ENCODE measurements at places on chromosomes 5 and 9.

DNA sequence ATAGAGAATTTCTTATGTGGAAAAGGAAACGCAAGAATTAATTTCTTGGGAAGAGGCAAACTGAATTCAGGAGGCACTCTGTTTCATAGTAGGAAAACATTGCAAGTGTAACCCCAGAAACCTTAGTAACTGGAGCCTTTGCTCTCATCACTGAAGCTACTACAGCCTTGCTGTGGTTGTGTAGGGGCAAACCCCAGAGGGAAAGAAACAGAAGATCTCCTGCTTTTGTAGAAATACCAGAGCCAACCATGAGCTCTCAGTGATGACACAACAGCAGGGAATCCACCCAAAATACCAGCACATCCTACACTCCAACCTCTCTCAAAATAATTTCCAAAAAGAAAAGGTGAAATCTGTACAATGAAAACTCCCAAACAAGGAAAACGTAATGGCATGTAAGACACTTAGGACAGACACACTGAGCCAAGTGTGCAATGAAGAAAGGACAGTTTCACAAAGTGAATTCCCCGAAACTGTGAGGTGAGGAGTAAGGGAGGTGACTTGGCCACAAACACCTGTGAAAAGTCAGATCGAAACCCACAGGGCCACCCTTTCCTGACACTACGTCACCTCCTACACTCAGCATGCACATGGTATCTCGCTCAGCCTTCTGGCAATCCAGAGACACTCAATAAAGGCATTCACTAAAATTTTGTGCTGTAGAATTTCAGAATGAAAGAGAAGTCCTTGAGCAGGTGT is 8.5 kb upstream of the ACSL6 start:
- DNase-seq, result no peak

- no peak for DNase-seq
Measured at GRCh38 chr5:56088967-56089829, 94.4 kb upstream of the IL6ST start.

DNA sequence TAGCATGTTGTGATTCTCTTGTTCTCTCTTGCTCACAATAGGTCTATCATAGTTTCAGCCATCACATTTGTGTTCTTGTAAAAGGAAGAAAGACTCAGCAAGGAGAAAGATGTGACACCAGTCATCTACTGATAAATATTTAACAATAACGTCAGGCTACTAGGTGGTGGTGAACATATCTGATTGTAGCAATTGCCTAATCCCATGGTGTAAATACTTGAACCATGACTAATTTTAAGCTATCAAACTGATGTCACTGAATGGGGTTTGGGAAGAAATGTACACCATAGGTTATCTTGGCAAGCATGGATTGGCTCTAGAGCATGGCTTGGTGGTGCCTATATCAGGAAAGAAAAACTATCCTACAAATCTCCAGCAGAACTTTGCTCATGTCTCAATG is 16.6 kb downstream of the DMRTA1 start:
- DNase-seq, result no peak

- DNase-seq, result no peak
Measured at GRCh38 chr9:131198041-131198715, 72.8 kb downstream of the NUP214 start.

GRCh38 chr5:180548563-180548962 is 42.7 kb downstream of the SCGB3A1 start:
- DNase-seq, result no peak

- DNase-seq, result peak; percentile 14
Measured at GRCh38 chr9:101397746-101398067, 711 bp downstream of the MRPL50 start.

- no peak for DNase-seq
Measured at GRCh38 chr5:5350101-5350500, 72.4 kb upstream of the ICE1 start.

GRCh38 chr9:128203024-128203706 is at the start of gene DNM1:
Gene DNM1, plus strand, starts transcription at chr9:128203379. Its CDS starts 92 bp downstream, at chr9:128203471.
- DNase-seq, result peak; percentile 69

DNA sequence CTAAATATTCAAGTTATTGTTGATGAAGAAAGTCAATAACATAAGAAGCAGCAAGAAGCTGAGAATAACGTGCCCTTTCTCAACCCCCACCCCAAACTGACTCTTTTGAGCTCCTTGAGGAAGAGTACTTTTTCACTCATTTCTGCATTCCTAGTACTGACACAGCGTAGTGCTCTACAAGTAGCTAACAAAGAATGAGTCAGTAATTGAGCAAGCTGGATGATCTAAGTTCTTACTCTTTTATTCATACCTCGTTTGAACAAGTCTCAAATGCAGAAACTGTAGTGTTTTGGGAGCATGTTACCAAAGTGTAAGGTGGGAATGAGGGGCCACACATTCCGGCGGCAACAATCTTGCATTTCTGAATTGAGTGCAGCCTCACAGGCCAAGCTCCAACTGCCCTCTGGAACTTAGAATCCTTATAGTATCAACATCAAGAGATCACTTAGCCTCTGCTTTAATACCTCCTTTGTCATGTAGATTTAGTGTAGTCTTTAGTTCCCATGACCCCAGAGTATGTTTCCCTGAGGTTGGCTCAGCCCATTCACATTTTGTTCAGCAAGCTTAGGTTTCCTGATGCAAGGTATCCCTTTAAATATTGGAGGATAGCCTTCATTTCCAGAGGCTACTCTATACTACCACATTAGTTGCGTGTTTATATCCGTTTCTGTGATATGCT is 152.0 kb downstream of the PRR16 start:
- DNase-seq, result no peak

DNA sequence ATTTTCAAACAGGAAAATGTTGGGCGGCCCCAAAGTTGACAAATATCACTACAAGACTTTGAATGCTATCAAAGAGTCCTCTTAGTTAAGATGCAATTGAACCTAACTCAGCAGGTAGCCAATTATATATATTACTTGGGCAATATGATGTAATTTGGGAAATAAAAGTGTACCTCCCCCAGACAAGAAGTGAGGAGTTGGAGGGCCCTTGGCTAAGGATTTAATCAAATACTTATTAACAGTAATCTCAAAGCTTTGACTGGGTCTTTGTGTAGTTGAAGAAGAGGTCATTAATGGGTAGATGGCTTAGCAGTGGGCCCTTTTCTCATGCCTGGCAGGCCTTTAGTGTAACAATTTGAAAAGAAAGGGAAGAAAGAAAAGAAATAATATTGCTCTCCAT is 599.0 kb downstream of the CSNK1G3 start:
- DNase-seq, result no peak

DNA sequence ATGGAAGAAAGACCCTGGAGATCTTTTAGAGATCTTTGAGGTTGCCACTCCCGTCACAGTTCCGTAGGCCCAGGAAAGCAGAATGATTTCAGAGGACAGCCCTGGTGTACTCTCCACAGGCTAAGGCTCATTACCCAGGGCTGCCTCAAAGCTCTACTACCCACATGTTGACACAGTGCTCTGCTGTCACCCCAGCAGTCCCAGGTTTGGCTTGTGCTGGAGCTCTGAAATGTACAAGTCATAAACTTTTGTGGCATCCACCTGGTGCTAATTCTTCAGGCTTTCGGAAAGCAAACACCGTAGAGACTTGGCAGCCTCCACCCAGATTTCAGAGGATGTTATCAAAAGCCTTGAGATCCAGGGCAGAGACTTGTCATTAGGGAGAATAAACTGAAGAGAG is 136.5 kb downstream of the MTRR start:
- DNase-seq, result no peak

DNA sequence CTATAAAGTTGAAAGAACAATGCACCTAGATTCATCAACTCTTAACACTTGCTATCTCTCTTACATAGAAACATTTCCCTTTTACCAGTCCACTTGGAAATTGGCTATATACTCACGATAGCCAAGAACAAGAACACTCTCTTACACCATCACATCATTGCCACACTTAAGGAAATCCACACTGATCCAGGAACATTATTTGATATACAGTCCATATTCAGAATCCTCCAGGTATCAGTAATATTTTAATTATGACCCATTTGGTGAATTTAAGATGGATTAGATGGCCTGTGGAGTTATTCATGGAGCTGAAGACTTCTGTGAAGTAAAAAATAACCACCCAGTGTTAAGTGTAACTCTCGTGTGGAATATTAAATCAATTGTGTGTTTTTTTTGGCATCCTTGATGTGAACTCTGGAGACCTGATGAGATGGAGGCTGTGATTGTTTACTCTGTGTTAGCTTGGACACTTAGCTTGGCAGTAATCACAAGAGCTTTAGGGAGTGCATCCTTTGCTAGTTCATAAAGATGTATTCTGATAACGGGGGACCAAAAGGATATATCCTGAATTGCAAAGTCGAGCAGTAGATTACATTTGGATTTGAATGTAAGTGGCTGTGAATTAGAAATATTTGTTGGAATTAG is 52.0 kb upstream of the ABL1 start:
- no peak for DNase-seq

DNA sequence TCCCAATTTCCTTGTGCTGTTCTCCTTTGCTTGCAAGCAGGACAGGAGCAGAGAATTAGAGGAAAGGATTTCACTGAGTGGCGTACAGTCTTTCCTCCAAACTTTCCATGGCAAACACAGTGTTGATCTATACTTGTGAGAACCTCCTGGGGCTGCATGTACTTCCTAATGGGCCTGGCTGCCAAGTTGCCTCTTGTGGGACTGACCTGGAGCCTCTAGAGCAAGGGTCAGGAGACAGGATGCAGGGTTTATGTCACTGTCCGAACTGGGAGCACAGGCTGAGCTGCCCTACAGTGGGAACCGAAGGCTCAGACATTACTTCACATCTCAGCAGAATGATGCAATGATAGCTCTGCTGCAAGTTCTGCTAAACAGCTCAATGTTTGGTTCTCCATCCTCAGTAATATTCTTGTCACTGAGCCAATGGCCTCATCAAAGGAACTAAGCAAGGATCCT is 102.3 kb downstream of the ENC1 start:
- DNase-seq, result peak; percentile 85

DNA sequence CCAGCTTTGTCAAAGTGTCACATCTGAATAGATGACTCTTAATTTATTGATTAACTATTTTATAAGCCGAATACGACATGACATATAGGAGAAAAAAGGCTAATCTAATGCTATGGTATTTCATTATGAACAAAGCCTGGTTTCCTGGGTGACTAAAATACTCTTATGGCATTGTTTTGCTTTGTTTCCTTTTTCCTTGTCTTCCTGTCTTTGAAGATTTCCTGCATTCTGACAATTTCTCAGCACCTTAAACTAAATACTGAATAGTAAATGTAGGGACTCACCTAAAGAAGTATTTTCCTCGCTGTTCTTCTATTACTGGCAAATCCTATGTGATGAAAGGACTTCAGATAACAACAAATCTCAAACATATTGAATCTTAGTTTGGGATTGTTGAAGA is 1284.5 kb downstream of the EFNA5 start:
- DNase-seq, result no peak

DNA sequence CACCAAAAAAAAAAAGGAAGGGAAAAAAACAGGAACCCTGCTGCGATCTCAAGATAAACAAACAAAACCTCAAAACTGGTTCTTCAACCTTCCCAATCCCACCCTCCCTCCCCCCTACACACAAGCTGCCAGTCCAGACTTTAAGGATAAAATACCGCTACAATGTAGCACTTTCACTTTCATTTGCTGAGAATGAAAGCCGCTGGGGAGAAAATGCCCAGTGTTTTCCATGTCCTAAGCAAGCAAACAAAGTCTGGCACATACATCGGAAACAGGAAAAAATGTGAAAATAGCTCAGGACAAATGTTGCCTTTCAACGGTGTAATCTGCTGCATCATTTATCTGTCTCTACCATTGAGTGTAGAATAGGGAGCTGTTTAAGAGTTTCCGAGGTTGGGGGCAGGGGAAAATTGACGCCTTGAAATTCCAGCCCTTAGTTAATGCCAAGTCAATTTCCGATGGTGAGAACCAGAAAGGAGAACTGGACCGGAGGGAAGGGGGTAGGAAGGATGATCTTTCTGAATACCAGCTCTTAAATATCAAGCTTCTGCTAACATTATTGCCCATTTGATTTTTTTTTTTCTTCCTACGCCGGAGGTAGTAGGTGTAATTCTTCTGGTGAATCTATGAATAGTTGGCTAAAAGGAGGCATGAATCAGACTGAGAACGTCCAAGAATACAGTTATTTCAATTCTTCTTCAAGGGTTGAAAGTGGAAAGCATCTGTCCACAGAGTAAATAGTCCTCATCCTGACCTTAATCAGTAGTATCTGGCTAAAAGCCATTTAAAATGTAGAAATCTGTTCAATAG is 1.2 kb upstream of the ADAMTS6 start:
- peak; percentile 20 for DNase-seq

GRCh38 chr5:109408991-109409843 is 557 bp downstream of the PJA2 start:
- peak; percentile 81 for DNase-seq

- no peak for DNase-seq
Measured at GRCh38 chr9:105886136-105886535, 191.8 kb downstream of the TMEM38B start.

DNA sequence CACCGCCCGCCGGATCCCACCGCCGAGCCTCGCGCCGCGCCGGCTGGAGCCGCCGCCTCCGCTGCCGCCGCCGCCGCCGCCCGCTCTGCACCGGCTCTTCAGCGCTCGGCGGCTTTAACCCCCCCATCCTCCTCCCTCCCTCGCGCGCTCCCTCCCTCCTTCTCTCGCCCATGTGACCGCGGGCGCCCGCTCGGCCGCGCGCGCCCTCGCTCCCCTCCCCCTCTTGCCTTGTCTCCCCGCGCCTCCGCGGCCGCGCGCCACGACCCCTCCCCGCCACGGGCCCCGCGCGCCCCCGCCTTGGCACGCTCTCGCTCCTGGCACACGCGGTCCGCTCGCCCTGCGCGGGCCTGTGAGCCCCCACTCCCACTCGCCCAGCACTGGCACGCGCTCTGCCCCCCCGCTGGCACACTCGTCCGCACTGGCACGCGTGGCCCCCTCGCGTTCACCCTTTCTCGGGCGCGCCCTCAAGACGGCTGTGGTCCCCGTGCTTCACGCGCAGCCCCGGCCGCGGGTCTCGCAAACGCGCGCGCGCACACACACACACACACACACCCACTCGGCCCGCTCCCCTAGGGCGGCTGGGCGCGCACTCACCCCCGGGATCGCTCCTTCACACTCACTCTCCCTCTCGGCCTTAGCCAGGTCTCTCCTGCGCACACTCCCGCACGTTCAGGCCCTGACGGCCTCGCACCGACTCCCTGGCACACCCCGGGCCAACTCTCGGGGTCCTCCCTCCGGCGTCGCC is at the start of gene CNTFR:
TSS of gene CNTFR (minus strand) at position 89 of the 745 bp plus-strand sequence. CDS start 20,743 bp downstream, outside the sequence.
- DNase-seq, result no peak

Data from inflammatory macrophage treated with lipopolysaccharide for 1 hour (primary cell).